ENCODE measurements at places on chromosomes 1 and 21.

DNA sequence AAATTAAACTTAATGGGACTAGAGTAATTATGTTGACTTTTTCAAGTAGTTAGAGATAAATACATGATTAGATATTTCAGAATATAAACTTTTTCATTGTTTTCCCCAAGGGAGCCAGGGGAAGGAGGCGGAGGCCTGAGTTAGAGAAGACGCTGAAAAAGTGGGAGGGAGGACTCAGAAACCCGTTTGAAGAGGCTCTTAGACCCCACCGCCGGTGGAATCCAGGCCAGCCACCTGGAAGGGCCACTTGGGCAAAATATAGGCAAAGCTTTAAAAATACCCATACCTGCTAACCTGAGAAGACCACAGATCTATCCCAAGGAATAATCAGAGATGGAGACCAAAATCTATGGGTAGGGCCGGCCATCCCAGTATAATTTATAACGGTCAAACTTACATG is 242.6 kb downstream of the PTPRU start:
- no peak for DNase-seq

DNA sequence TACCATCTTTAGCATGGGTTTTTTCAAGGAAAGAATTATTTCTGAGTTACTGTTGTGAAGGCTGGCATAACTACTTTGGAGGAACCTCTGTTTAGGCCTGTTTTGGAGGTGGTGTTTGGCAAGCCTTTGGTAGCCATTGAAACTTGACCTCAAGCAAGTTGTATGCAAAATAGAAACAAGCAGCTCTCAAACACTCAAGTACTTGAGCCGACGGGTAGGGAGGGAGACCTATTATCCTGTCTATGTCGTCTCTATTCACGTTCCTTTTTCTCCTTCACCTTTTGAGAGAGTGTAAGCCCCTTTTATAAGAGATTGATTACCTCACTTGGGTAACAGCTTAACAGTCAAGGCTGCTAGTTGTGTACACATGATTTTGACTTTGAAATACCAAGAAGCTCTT is 878.3 kb upstream of the CXADR start:
- DNase-seq = no peak

DNA sequence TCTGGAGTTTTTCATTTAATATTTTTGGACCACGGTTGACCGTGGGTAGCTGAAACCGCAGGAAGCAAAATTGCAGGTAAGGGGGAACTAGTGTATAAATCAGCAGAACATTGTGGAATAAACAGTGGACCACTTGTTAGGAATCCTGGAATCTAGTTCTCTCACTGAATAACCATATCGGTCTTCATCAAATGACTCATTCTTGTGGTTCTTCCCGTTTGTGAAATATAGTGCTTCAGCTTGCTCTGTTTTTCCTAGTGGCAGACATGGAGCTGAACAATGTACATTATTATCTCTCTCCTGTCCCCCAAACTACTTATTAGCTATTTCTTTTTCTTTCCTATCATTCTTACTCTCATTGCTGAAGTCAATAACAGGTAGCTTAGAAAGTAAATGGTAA is 61.9 kb downstream of the HSPA13 start:
- no peak for DNase-seq

DNA sequence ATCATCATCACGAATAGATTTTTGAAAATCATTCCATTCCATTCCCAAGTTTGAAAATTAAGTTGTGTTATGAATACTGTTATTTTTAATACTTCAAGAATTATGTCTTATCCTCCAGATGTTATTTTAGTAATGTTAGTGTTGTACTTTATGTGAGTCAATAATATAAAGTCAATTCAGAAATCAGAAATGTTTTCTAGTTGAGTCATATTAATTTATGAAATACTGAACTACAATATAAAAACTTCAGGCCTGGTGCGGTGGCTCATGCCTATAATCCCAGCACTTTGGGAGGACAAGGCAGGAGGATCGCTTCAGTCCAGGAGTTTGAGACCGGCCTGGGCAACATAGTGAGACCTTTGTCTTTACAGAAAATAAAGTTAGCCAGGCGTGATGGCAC is 38.4 kb upstream of the GPR25 start:
- DNase-seq = no peak

GRCh38 chr21:22585558-22585957 is 1587.3 kb downstream of the NCAM2 start:
- no peak for DNase-seq

GRCh38 chr1:34926894-34927293 is 2.6 kb downstream of the DLGAP3 start:
- DNase-seq = no peak

DNA sequence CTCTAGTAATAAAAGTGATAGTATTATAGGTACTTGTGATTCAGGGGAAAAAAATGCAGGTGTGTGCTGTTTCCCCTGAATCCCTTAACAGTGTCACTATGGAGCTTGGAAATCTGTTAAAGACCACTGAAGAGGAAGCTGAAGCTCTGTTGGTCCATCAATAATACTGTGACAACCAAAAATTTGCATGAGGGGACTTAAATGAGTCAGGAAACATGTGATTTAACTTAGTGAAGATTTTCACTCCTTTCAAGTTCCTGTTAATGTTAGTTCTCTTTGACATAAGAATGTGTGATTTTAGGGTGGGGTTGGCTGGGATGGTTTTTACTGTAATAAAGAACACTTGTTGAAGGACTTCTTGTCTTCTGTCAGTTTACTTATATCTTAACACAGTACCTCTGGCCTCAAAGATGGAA is 32.0 kb downstream of the VANGL2 start:
- no peak for DNase-seq

DNA sequence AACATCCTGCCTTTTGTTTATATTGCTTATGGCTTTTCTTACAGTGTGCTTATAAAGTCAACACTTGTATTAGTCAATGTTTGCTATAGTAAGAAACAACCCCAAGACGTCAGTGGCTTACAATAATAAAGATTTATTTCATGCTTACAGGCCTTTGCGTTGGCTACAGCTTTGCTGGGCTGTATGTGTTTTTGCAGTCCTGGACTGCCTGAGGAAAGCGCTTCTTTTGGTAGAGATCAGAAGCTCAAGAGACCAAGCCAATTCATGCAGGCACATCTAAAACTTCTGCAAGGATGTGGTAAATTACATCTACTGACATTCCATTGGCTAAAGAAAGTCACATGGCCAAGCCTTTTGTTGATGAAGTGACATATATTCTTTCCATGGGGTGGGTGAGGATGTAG is 17.5 kb upstream of the PRKAA2 start:
- no peak for DNase-seq

DNA sequence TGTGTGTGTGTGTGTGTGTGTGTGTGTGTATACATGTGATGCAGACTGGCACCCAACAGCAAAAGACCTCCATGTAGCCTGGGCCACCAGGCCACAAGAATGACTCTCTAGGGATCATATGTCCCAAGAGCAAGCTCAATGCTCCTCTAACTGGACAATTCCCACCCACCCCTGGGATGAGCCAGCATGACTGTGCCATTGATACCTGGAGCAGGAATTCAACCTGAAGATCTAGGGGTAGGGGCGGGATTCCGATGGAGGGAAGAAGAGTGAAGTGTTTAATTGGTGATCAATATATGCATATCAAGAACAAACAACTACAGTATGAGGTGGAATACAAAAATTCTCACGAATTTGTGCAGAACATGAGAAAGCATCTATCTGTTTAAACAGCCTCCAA is 136.2 kb downstream of the PSMG1 start:
- DNase-seq = no peak

- DNase-seq = no peak
These were observed 12.0 kb downstream of the ERVH48-1 start for GRCh38 chr21:42913476-42913875.

- DNase-seq = no peak
These were observed 648.5 kb upstream of the PTBP2 start for GRCh38 chr1:96073100-96073499.

DNA sequence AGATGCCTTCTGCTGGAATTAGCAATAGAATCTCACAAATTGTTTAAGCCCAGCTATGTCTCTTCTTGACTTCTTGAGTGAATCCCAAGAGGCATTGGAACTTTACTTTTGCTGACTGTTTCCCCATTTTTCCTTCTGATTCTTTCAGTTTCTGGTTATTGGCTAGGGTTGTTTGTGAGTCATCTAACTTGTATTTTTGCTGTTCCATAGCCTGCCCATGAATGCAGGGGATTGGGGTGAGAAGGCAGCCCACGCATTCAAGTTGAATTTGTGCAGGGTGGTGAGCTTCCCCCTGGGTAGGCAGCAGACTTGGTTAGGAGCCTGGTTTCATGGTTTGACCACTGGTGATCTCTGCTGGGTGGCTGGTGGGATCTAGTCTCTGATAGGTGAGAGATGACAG is 10.4 kb upstream of the KLF17 start:
- no peak for DNase-seq

DNA sequence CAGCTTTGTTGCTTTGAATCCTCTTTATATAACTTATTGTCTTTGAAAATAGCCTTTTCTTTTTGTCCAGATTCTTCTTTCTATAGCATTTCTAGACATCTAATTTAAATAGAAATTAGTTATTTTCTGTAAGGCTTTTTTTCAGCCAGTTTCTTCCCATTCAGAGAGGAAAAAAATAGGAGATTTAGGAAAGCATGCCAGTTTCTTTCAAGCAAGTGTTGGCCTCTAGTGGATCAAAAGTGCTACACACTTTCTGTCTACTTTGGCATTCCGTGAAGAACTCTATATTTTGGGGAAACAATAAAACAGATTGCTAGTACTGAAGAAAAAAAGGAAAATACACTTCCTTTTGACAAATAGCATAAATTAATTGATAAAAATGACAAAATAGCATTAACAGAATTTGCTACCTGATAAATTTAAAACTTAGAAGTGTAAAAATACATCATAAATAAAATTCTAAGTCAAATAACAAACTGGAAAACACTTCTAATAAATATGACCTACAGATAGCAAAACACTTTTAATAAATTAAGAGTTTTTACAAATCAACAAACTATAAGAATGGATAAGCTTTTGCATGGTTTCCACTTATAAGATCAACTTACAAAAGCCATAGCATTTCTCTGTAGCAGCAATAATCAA is 13.1 kb upstream of the EXO1 start:
- no peak for DNase-seq

DNA sequence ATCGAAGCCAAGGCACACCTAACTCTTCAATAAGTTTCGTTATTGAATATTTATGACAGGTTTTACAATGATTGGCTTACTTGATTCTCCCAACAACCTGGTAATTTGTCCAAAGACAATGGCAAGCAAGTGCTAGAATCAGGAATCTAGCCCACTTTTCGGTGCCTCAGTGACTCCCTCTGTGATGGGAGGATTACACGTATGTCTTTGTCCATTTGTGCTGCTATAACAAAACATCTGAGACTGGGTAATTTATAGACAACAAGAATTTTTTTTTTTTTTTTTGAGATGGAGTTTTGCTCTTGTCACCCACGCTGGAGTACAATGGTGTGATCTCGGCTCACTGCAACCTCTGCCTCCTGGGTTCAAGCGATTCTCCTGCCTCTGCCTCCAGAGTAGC is 2.4 kb upstream of the LIN9 start:
- DNase-seq = no peak

DNA sequence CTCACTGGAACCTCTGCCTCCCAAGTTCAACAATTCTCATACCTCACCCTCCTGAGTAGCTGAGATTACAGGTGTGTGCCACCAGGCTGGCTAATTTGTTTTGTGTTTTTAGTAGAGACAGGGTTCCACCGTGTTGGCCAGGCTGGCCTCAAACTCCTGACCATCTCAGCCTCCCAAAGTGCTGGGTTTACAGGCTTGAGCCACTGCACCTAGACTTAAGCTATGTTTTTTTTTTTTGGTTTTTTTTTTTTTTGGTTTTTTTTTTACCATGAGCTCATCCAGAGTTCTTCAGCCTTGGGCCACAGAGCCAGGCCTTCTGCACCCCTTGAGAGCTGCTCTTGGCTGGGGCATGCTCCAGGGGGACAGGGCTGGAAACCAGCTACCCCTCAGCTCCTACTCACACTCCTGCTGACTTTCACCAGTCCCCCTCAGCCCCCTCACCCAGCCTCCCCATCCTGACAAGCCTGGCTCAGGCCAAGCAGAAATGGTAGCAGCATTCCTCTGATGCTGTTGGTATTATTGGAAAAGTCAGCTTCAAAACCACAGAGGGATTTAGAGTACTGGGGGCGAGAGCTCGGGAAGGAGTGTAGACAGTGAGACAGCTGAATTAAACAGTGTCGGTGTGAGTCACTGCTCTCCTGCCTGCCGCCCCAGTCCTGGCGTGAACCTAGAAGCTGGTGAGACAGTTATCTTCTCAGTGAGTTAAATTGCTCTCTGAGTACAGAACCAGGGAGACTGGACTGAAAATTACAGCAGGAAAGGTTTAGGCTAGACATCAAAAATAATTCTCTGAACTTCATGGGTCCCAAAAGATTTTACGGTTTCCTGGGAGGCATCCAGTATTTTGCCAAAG is 63.7 kb downstream of the NAV1 start:
- no peak for DNase-seq

DNA sequence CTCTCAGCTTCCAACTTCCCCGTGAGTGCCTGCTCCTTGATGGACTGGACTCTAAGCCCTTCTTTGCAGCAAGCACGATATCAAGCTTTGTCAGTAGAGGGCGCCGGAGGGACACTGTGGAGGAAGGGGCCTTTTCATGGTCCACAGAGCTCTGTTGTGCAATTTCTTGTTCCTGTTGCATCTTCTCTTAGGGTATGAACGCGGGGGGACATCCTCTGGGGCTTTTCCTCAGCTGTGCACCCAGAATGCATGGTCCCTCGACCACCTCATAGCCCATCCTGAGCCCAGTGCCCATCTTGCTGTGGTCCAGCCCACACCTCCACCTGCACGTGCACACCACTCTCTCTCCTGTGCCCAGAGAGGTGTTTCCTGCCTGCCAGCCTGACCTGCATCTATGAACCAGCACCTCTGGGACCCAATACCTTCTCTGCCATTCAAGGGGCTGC is 556.8 kb downstream of the PTPRU start:
- DNase-seq = peak; percentile 59

GRCh38 chr1:17472814-17473213 is 33.3 kb upstream of the RCC2 start:
- DNase-seq = no peak

DNA sequence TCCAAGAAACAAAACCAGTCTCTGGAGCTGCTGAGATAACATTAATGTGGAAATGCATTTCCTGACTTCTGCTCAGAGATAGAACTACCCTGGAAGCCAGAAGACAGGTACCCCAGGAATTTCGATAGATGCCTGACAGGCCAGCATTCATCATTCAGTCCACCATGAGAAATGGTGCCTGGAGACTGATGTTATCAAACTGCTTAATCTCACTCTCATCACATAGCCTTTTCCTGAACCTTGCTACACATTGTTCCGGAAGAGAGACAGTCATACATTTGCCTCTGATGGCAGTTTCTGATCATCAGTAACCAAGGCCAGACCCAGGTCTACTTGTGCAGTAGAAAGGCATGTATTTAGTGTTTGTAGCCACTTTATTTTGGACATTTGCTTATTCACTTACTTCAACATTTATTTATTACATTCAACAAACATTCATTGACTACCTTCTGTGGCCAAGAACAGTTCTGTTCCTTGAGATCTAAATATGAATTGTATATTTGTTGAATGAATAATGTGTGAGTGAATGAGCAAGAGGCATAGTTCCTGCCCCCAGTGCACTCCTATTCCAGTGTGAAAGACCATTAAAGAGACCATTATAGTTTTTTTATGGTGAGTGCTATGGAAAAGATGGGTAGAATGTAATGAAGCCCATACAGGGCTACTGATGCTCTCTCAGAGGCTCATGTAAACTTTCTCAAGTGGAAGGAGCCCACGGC is 485.7 kb downstream of the NUF2 start:
- DNase-seq = no peak
